Hematopoietic multipotent progenitor cell treated with erythropoietin and hydrocortisone succinate and interleukin-3 and kit ligand, for 6 days (in vitro differentiated cells): ENCODE measurements at places on chromosomes 1 and 21.

- DNase-seq, result peak; percentile 18
These were observed 39.2 kb downstream of the EIF2B3 start for GRCh38 chr1:44947063-44947773.

GRCh38 chr1:224259986-224260385 lies 70.0 kb downstream of the NVL start:
- DNase-seq, result no peak

DNA sequence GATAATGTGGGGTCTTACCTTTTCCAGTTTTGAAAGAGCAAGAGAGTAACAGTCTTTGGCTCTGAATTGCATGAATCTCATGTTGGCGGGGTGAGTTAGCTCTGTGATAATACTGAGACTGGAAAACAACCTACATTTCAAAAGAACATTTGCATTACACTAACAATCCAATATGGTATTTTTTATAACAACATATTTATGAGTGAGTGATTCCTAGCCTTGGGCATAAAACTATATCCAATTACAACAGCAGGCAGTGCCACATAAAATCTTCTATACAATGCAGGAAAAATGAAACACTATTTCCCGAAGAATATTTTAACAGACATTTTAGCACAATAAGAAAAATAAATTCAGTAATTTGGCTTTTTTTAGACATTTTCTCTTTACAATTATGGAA lies 303.0 kb downstream of the KCNT2 start:
- no peak for DNase-seq

GRCh38 chr1:41754540-41754939 lies 164.2 kb downstream of the HIVEP3 start:
- peak; percentile 22 for DNase-seq

GRCh38 chr21:32256873-32257620 lies 21.8 kb downstream of the MIS18A start:
- no peak for DNase-seq

DNA sequence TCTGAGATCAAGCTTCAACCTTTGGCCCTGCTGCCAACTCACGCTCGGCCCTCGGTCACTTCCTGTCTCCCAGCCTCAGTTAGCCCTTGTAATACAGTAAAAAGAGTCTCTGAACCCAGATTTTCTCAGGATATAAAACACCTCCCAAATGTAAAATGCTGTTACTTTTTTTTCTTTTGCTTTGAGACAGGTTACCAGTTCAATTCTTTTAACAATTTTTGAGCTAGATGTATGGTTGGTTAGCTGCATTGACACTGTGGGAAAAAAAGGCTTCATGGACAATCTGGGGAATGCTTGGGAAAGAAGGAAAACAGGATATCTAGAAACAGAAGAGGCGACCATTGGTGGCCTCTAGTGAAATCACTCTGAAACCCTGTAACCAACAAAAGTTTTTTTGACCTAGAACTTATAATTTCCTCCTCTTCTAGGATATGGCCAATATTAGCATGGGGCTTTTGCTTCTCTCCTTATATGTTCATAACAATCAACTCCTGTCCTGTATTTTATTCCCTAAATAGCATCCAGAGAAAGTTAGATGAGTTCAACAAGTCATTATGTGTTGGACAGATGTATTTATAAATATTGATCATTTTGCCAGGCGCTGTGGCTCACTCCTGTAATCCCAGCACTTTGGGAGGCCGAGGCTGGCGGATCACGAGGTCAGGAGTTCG lies 1.3 kb downstream of the CMPK1 start:
- no peak for DNase-seq

DNA sequence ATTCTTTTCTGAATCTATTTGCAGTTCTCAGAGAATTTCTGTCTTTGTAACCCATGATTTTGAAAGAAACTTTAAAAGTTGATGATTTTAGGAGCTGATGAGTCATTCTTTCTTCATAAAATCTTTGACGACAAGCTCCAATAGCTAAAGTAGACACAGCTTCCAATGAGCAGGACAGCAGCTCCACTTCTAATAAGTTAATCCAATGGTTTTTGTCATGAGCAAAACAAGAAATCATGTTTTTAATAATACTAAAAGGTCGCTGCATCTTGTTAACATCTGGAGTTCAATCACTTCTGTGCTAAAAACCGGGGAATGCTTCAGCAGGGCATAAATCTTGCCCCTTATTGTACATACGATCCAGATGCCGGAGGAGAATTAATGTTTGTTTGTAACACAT lies 48.9 kb upstream of the GORAB start:
- DNase-seq, result no peak

DNA sequence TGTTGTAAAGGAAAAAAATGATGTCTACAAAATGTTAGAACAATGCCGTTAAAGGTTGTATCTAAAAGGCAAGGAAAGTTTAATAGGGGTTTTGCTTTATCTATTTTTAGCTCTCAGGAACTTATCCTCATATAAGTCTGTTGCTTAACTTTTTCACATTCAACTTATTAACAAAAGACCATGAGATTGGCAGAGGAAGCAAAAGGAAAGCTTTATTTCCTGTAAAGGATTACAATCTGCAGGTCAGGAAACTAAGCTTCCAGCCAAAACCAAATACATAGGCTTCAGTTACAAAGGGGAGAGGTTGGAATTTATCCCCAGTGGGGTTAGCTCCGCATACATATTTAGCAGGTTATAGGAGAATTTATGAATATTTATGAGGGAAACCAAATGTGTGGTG lies 58.7 kb upstream of the KIAA1614 start:
- peak; percentile 10 for DNase-seq

- DNase-seq, result no peak
These were observed 28.9 kb upstream of the RUNX3 start for GRCh38 chr1:24958766-24959622.

DNA sequence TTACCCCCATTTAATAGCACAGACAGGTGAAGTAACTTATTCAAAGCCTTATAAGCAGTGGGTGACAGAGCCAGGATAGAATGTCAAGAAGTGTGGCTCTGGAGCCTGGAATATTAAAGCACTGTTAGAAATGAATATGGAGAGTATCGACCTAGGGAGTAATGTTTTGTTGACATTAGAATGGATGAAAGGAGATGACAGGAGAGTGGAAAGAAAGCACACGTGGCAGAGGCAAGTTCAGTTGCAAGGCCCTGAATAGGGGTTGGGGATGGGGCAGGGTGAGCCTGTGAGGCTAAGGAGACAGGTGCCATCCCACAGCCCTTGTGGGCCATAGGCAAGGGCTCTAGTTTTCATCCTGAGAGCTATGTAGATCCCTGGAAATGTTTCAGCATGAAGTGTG lies 125.5 kb upstream of the PLXNA2 start:
- no peak for DNase-seq

- DNase-seq, result peak; percentile 79
These were observed 172.4 kb downstream of the NFIA start for GRCh38 chr1:61254634-61255357.

DNA sequence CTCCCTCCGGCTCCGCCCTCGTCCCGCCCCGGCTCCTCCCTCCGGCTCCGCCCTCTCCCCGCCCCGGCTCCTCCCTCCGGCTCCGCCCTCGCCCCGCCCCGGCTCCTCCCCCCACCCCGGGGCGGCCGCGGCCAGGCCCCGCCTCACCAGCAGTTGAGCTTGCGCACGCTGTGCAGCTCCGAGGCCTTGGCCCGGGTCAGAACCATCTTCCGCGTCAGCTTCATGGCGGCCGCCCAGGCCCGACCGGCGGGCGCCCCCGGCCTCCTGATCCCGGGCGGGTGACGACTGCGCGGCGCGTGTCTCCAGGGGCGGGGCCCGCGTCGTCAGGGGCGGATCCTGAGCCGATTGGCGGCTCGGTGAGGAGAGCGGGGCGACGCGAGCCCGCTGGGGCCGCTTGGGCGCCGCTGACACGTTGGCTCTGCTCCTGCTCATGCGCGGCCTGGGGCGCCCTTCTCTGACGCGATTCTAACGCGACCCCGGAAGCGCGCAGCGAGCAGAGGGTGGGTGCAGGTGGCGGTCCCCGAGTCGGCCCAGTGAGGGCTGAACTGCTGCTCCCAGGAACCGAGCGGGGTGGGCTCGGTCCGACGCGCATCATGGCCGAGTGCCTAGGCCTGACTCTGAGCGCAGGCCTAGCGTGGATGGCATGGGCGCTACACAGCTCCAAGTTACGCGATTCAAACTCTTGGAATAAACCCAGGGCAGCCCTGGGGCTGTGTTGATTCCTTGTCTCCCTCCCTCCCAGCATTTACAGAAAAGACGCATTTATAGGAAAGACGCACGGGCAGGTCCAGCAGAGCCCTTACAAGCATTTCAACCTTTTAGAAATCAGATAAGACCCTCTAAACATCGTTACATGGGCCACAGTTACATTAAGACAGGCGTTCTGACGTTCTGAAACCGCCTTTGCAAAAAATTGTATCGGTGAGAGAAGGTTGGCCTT lies at the start of gene CFAP410:
Gene CFAP410 (minus strand): TSS at position 420 of the 940 bp plus-strand sequence. CDS start 196 bp downstream, at position 224.
- peak; percentile 96 for DNase-seq

GRCh38 chr1:184896000-184896399 lies 78.3 kb downstream of the NIBAN1 start:
- no peak for DNase-seq

DNA sequence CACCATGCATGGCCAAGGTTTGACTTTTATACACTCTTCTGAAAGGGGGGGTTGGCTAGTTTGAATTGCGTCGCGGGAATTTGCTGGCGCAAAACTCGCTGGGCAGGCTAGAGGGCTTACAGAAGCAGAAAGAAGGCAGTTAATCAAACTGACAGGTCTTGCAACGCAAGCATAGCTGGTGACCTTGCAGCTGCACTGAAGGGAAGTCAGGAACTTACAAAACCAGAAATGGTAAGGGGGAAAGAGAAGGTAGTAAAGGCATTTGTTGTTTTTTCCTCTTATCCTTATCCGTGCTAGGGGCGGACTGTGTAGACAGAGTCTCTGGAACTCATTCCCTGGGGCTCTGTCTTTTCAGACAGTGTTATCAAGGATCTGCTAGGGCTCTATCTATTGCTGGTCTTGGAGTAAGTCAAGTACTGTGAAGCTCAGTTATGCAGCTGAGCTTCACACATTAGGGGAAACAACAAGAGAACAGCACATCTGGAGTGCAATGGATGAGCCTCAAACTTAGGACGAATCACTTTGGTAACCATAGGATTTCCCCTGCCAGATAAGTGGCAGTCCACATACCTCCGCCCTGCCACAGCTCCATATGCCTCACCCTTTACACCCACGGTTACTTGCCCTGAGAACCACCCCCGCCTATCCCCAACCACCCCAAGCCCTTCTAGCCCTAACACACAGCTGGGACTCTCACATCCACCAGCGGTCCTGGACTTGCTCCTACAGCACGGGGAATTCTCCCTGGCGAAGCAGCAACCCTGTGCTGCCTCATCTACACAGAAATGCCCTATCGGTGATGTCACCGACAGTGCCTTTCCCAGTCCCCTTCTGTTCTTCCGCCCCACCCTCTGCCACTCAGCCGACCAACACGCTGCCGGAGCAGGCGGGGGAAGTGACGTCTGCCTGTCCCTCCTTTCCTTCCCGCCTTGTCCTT lies 251.4 kb downstream of the FAM72C start:
- no peak for DNase-seq

DNA sequence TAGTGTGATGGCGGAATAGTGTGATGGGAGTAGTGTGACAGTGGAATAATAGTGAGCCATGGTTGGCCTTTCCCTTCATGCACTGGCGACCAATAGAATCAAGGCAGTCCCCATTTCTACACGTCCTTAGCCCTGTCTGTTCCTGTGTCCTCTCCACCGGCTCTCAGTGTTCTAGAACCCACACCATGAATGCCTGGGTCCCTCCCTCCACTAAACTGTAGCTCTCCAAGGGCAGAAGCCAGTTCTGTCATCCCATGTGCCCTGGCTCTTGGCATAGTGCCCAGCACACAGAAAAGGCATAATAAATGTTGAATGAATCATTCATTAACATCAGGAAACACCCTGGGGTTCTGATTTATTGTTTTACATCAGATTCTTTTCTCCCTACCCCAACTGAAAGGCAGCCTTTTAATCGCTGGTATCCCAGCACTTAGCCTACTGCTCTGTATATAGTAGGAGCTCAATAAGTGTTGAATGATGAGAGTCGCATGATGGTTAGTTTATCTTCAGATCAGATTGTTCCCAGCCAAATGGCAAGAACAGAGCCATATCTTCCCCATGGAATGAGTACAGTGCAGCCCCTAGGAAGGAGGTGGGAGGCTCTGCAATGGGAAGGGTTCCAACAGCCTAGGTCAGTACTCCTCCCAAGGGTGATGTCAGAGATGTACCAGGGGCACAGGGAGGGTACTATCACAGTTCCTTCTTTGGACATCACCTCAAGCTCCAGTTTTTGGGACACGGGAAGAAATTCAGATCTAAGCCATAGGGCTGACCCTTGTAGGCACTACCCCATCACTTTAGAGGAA lies 325.7 kb downstream of the HHAT start:
- no peak for DNase-seq
